CD8-positive, alpha-beta memory T cell (primary cell): ENCODE measurements at places on chromosomes 7 and 10.
A peak's percentile ranks its signal among the peaks of the same experiment; 100 is the strongest.

DNA sequence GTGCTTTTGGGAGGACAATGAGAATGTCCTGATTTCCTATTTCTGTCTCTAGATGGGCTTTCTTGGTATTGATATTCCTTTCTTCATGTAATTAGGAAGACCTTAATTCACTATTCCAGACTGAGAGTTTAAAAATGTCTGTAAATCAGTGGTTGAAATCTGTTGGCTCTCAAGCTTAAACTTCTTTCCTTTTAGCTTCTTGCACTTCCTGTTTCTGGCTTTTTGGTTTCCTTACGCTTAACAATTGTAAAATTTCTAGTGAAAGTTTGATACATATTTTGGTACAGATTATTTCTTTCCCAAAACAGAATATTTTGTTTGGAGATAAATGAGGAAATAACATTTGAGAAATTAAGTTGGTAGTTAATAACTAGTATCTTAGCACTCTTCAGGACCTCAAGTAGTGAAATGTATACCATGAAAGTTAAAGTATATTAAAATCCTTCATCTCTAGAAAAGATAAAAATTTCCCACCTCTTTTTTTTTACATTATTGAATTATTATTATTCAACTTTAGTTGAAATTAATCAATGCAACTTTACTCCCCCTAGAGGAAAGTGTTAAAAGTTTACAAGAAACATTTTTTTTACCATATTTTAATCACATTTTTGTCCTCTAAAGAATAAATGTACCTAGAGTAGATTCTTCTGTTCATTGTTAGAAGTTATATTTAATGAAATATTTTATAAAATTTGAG lies 137.2 kb downstream of the PHTF2 start:
- DNase-seq: no peak

GRCh38 chr7:16684935-16685334 lies 39.0 kb downstream of the BZW2 start:
- DNase-seq: no peak

DNA sequence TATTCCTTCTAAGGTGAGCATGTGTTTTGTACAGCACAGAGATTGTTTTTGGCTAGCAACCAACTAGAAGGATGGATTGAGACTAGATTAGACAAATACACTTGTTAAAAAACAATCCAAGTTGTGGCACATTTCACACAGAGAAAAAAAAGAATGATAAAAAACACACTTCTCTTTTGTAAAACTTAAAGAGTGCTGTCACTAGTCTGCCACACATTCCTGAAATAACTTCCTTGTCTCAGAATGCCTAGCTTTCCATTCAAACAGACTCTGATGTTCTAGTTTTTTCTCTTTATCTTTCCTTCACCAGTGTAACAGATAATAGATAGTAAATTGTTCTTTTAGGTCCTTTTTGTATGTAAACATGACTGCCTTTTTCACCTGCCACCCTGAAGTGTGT lies 11.4 kb downstream of the DLD start:
- no peak for DNase-seq

- DNase-seq: no peak
These were observed 13.1 kb upstream of the FBXW4 start for GRCh38 chr10:101708073-101708472.

DNA sequence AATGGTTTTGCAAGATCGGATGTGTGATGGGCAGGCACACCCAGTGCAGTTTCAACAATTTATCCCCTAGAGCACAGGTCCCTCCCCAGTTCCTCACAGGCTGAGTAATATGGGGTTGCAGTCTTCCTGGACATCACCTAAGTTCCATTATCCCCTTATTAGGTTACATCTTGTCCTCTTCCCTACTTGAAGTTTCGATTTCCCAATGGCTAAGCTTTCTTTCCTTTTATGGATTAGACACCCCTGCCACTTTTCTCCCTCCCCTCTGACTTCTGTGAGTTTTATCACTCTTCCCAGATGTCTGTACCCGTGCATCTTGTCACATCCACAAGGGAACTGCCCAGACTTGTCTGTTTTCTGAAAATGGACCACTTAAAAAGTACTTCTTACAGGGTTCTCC lies 2.4 kb upstream of the NIPSNAP2 start:
- no peak for DNase-seq

DNA sequence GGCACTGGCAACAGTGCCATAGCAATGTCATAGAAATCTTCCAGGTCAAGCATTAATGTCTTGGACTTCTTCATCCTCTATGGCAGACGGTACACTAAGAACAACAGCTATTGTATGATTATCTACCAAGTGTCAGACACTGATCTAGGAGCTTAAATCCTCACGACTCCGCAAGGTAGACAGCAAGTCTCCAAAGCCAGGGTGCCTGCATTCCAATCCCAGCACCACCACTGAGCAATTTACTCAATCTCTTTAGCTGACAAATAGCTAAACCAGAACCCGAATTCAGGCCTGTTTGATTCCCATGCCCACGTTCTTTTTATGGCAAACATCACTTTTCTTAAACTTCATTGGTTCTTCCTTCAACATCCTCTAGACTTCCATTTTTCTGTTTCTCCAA lies 31.8 kb downstream of the DNMBP start:
- no peak for DNase-seq

GRCh38 chr7:111852081-111852480 lies 289.8 kb upstream of the IMMP2L start:
- DNase-seq: no peak

DNA sequence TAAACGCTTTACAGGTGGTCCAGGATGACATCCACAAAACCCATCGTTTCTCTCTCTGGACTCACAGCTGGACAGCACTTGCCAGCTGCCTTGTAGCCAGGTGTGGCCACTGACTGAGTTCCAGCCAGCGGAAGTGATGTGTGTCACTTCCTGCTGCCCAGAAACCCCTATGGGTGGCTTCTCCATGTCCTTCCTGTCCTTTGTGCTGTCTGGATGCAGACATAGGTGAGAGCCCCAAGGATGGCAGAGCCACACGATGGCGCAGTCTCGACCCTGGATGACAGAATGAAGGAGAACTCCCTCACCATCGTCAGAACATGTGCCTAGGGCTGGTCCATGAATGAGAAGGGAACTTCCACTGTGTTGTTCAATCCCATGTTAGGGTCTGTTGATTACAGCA lies 22.1 kb downstream of the NMT2 start:
- DNase-seq: no peak

DNA sequence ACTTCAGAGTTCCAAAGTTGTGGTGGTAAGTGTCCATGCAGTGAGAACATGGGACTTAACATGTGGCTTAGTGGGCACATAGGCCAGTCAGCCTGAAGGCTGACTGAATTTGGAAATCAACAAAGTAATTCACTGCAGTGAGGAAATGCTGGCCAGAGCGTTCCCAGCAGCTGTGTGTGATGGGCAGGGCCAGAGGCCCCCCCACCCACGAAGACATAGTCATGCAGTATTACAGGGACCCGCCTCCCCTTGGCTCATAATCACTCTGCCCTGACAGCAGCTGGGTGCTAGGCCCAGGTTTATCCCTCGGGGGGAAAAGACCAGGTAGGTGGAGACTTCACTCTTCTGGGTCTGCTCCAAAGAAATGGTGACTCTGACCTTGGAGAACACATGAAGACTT lies 33.7 kb downstream of the HTR5A start:
- DNase-seq: no peak

DNA sequence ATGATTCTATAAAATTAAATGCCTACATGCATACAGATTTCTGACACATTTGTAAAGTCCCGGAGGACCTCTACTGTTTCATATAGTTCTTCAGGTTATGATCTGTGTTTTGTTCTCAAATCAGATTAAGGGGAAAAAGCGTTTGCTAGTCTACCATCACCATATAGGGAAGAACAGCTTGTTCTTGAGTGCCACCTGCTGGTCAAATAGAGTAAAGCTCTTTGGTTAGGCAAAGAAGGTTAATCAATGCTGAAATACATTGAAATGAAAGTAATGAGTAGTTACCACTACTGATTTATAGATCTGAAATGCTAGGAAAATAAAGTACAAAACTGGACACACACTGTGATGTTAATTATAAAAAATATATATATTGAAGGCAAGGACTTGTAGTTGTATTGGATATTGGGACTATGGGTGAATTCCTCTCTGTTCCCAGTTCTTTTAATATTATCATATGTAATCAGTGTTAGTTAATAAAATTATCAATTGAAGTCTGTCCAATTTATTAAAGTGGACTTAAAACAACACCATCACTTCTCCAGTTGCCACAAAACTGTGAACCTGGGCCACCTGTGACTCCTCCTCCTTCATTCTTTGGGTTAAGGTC lies 72.6 kb upstream of the PDLIM1 start:
- DNase-seq: peak; percentile 18

GRCh38 chr10:124324451-124324850 lies 94.3 kb downstream of the OAT start:
- no peak for DNase-seq

GRCh38 chr7:11607686-11608085 lies 224.3 kb downstream of the THSD7A start:
- DNase-seq: no peak

DNA sequence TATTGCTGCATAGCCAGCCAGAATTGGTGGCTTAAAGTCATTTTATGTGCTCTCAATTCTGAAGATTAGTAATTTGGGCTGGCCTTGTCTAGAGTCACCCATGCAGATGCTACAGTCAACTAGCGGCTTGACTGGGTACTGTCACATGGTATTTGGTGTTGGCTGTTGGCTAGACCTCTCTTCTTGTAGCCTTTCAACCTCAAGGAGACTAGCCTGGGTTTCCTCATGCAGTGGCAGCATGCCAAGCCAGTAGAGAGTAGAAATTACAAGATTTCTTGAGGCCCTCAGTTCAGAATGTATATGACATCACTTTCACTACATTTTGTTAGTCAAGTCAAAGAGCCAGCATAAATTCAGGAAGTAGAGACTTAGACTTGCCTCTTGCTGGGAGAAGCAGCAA lies 3.7 kb upstream of the ZNF800 start:
- DNase-seq: no peak

DNA sequence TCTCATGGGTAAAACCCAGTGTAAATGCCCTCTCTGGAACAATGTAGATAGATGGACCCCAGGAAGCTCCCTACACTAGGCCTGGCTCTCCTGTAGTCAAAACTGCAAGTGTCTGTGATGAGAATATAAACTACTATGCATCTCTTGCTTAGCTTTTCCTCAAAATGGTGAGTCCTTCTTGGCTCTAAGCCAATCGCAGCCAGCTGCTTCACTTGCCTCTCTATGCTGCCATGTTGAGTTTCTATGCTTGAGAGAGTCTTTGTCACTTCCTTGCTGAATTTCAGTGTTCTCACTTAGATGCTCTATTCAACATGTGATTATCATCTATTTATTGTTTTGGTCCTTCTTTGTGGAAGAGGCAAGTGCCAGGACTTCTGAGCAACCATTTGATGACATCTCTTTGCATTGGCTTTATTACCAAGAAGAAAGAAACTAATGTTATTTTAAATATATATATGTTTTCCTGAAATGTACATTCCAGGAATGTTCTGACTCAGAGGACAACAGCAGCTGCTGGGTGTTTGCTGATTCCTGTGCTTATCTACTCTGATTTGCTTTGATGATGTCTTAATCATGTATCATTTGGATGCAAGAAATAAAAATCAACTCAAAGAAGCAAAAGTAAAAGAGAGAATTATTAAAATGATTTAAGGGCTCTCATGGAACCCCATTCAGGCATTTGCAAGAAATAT lies 16.6 kb downstream of the TAS2R40 start:
- no peak for DNase-seq

DNA sequence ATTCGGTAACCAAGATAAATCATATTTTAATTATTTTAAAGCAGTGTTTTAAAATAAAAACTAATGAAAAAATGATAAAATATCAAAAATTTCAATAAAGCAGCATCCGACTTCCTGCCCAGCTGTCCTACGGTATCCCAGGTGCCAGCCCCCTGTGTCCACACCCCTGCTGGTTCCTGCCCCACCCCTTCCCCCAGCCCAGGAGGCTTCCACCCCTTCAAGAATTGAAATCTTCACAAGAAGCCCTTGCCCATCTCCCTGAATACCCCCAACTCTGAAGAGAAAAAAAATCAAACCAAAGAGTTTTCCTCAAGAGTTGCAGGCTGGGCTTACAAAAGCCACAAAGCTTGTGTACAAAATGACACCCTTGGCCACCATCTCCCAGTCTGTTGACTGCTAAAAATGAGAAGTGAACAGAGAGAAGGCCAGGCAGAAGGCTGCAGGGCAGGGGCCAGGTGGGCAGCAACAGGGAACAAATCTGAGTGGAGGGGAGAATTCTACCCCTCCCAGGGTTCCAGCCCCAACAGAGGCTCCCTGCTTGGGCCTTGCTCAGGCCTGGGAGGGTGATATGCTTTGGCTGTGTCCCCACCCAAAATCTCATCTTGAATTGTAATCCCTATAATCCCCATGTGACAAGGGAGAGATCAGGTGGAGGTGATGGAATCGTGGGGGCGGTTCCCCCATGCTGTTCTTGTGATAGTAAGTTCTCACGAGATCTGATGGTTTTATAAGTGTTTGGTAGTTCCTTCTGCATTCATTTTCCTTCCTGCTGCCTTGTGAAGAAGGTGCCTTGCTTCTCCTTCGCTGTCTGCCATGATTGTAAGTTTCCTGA lies 14.5 kb downstream of the GPRIN2 start:
- DNase-seq: no peak

DNA sequence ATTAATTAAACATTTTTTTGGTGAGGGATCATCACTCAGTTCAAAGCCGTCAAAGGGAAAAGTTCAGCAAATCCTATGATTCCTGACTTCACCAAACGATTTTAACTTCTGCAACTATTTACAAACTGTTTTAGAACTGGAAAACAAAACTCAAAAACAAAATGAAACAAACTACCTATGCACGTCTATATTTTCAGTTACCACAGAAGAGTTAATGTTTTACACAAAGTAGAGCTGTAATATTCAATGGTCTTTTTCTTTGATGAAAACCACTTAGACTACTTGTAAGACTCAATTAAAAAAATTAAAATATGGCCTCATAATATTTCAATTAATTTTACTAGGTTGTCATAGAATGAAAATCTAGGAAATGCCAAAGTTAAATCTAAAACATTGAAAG lies 131.5 kb downstream of the ATE1 start:
- no peak for DNase-seq

- DNase-seq: no peak
These were observed 127.8 kb downstream of the EMX2 start for GRCh38 chr10:117670116-117670904.

GRCh38 chr7:80459776-80460510 lies 51.9 kb downstream of the GNAT3 start:
- DNase-seq: no peak

- DNase-seq: no peak
These were observed 64.4 kb upstream of the LEP start for GRCh38 chr7:128176696-128177095.
